Neural crest cell (in vitro differentiated cells): ENCODE measurements at places on chromosomes 7 and 10. TPM values are rescaled to one million over a fixed set of nuclear protein-coding genes. Genes with fewer than 3 reads are reported as not detected.

Gene TDRD1
- total RNA-seq: not detected in 2 replicates

Gene FAM24B
- not detected in 2 replicates for total RNA-seq

Gene PLEKHS1
- total RNA-seq: not detected in 2 replicates

Gene LIPJ
- not detected in 2 replicates for total RNA-seq

Gene MAP3K8
- total RNA-seq: 0.30 and 1.4 TPM in 2 replicates

Gene FAM171A1
- 64.2 and 70.4 TPM in 2 replicates for total RNA-seq

Gene IKZF1
- total RNA-seq: 5.9 and 8.5 TPM in 2 replicates

Gene MET
- 3.4 and 4.0 TPM in 2 replicates for total RNA-seq

Gene TMEM270
- not detected in 2 replicates for total RNA-seq

Gene COL1A2
- 98.8 and 110 TPM in 2 replicates for total RNA-seq

Gene GIMAP4
- not detected in 2 replicates for total RNA-seq

Gene CAMK1D
- total RNA-seq: 6.4 and 6.5 TPM in 2 replicates

DNA sequence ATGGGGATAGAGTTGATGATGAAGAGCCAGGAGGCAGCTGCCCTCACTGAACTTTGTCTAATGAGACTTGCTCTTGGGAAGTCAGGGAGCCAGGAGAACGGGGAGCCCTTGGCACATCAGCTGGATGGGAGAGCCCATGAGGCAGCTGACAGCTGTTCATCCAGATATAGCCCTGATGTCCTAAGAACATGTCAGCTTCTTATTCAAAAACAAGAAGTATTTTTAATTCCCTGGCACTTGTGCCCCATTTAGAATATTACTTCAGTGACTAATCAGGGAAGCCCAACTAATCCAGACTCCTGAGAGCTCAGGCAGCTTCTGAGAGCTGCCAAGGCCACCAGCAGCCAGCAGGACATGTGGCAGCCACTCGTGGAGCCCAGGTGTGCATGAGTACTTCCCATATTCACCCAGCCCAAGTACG lies 363.4 kb downstream of the GRID1 start:
- H3K36me3 ChIP-seq: no peaks in the 10 kb centered on the region
- no peak overlapping the region for H3K4me3 ChIP-seq
- H3K27ac ChIP-seq: no peak overlapping the region
- H3K4me1 ChIP-seq: no peaks in the 10 kb centered on the region
- DNase-seq: no peak

DNA sequence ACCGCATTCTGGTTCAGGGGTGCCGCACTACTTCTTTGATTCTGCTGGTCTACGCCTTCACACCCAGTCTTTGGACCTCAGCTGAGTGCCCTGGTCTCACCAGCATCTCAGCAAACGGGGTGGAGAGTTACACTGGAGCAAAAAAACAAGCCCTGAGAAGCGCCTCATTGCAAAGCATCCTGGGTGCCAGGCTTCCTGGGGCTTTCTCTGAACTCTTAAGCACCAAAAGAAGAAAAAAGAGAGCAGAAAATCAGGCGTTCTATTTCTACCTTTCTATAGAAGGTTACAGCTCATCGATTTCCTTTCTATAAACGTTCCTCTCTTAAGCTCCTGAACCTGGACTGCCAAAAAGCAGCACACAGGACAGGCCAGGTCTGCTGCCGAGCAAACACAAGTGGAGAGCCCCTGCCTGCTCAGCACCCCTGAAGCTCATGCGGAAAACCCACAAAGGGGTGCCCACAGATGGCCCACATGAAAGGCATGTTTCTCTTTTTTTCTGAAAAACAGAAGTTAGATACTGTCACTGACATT lies 217.9 kb downstream of the SFMBT2 start:
- peaks cover 16% of the 10 kb centered on the region for H3K36me3 ChIP-seq
- no peak overlapping the region for H3K4me3 ChIP-seq
- H3K27me3 ChIP-seq: no peaks in the 10 kb centered on the region
- no peak for DNase-seq

GRCh38 chr7:92076509-92076908 lies 57.8 kb downstream of the CYP51A1 start:
- DNase-seq: no peak
- H3K4me1 ChIP-seq: no peaks in the 10 kb centered on the region
- no peak overlapping the region for H3K27ac ChIP-seq
- H3K36me3 ChIP-seq: peaks cover 7% of the 10 kb centered on the region
- H3K4me3 ChIP-seq: no peak overlapping the region

GRCh38 chr10:51124852-51125251 lies 50.6 kb downstream of the PRKG1 start:
- H3K27me3 ChIP-seq: no peaks in the 10 kb centered on the region
- peaks cover 4% of the 10 kb centered on the region for H3K36me3 ChIP-seq
- DNase-seq: no peak
- no peak overlapping the region for H3K27ac ChIP-seq
- H3K4me3 ChIP-seq: no peak overlapping the region

- DNase-seq: no peak
- no peaks in the 10 kb centered on the region for H3K36me3 ChIP-seq
- H3K27me3 ChIP-seq: peaks cover 15% of the 10 kb centered on the region
- H3K4me1 ChIP-seq: peaks cover 31% of the 10 kb centered on the region
These were observed 42.1 kb upstream of the EMX2 start for GRCh38 chr10:117500456-117500855.

DNA sequence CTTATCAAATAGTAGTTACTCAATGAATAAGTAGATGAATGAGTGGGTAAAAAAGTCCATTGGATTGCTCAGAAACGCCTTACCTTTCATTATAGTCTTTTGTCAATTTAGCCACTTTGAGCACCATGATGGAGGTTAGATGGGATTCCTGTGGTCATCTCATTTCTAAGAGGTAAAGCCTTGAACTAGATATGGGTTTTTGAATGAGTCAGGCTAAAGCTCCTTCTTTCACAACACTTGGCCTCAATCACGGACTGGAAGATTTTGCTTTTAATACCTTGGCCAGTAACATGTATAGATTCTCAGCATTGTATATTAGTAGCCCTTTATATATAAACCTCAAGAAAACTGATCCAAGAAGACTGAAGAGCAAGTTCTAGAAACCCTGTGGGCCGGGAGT lies 99.7 kb upstream of the CCDC6 start:
- no peaks in the 10 kb centered on the region for H3K36me3 ChIP-seq
- no peak overlapping the region for H3K27ac ChIP-seq
- no peak overlapping the region for H3K4me3 ChIP-seq
- no peaks in the 10 kb centered on the region for H3K4me1 ChIP-seq

GRCh38 chr7:19215412-19215811 lies 70.2 kb upstream of the FERD3L start:
- H3K36me3 ChIP-seq: no peaks in the 10 kb centered on the region
- H3K27me3 ChIP-seq: no peaks in the 10 kb centered on the region
- H3K4me3 ChIP-seq: no peak overlapping the region
- DNase-seq: no peak
- H3K4me1 ChIP-seq: peaks cover 31% of the 10 kb centered on the region
- H3K27ac ChIP-seq: peak overlapping the region; percentile 0

DNA sequence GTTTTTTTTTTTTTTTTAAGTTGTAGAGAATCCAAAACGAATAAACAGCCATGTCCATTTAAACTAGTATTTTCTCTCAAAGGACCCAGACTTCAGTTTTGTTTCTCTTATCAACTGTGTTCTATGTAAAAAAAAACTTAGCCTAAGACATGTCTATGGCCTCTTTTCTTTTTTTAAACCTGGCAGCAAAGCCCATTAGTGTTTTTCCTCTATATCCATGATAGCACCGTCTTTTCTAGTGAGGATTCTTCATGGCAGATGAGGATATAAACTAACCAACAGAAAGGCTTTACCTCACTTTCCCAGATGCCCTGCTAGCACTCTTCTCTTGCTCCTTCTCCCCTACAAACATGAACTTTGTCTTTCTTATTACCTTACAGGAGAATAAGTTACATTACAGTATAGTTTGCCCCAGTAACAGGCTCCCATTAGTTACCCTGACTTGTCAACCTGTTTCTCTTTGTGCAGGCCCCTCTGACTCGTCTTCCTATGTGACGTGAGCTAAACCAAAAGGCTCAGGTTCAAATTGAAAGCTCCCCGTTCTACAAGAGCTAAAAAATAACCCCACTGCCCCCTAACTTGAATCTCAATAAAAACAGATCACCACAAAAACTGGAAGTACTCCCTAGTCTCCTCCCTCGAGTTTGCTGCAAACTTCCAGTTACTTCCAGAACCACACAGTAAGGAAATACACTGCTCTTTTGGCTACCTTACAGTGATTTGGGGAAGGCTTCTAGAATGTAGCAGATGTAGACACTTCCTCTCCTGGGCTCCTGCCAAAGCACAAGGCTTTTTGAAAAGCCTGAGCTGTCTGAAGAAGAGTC lies 20.1 kb downstream of the P4HA1 start:
- H3K4me1 ChIP-seq: peaks cover 8% of the 10 kb centered on the region
- peaks cover 2% of the 10 kb centered on the region for H3K36me3 ChIP-seq
- DNase-seq: no peak
- no peaks in the 10 kb centered on the region for H3K27me3 ChIP-seq
- H3K4me3 ChIP-seq: no peak overlapping the region

DNA sequence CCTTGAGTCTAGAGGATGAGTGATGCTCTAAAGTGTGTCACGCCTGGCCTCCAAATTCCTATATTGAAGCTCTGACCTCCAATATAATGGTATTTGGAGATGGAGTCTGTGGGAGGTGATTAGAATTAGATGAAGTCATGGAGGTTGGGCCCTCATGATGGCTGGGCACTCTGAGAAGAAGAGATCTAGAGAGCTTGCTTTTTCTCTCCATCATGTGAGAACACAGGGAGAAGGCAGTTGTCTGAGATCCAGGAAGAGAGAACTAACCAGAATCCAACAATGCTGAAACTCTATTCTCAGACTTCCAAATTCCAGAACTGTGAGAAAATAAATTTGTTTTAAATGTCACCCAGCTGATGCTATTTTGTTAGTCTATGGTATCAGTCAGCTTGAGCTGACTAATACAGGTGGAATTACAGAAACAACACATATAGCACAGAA lies 15.1 kb downstream of the RNF216 start:
- H3K4me3 ChIP-seq: no peak overlapping the region
- DNase-seq: no peak
- H3K4me1 ChIP-seq: peaks cover 18% of the 10 kb centered on the region
- no peaks in the 10 kb centered on the region for H3K36me3 ChIP-seq

DNA sequence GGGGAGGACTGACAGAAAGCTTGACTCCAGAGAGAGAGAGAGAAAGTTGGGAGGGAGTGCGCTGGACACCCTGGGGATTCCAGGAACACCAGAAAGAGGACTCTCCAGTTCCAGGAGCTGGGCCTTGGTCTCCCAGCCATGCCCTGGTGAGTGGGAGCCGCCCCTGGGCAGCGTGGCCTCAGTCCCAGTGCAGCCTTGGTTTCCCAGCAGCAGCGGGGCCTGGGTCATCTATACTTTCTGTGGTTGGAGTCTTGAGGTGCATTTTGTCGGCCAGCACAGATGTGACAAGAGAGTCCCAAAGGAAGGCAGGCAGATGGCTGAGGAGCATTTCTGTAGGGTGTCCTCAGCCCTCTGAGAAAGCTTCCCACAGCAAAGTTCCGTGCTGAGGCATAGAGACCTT lies 334.7 kb upstream of the ZNF32 start:
- H3K4me3 ChIP-seq: no peak overlapping the region
- peaks cover 2% of the 10 kb centered on the region for H3K27me3 ChIP-seq
- no peaks in the 10 kb centered on the region for H3K36me3 ChIP-seq
- H3K27ac ChIP-seq: no peak overlapping the region
- DNase-seq: no peak

DNA sequence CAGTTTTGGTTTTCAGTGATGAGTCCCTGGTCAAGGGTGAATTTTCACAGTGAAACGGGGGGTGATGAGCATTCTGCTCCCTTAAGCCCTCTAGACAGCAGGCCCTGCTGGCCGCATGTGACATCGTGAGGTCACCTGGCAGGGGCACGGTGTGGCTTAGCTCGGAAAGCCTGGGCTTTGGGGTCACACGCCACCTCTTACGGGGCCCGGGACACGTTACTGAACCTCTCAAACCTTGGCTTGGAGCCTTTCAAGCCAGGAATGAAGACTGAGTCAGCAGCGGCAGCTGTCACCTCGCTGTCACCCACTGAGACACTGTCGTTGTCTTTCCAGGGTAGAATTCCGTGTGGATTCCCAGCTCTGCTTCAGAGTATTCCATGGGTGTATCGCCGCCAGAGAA lies 4.1 kb downstream of the GET4 start:
- no peaks in the 10 kb centered on the region for H3K27me3 ChIP-seq
- no peak for DNase-seq
- peak overlapping the region; percentile 73 for H3K4me3 ChIP-seq
- H3K4me1 ChIP-seq: peaks cover 25% of the 10 kb centered on the region
- peaks cover 3% of the 10 kb centered on the region for H3K36me3 ChIP-seq

DNA sequence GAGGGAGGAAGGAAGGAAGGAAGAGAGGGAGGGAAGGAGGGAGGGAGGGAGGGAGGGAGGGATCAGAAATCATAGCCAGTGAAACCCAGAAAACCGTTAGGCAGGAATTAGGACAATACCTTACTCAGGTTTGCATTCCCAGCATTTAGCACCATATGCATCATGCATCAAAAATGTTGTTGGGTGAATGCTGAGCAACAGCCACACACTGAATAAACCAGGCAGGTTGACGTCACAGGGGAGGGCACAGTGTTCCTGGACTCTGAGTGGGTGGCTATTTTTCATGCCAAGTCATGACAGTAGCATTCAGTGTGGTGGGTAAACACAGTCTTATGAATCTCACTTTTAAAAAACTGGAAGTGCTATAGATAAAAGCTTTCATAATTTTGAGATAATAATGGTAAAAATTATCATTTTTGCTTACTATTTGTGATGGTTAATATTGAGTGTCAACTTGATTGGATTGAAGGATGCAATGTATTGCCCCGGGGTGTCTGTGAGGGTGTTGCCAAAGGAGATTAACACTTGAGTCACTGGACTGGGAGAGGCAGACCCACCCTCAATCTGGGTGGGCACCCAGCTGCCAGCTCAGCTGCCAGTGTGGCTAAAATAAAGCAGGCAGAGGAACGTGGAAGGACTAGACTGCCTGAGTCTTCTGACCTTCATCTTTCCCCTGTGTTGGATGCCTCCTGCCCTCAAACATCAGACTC lies 199.1 kb upstream of the PRKCQ start:
- H3K27ac ChIP-seq: no peak overlapping the region
- DNase-seq: no peak
- H3K27me3 ChIP-seq: peaks cover 15% of the 10 kb centered on the region
- peaks cover 13% of the 10 kb centered on the region for H3K4me1 ChIP-seq

- H3K36me3 ChIP-seq: no peaks in the 10 kb centered on the region
- no peak for DNase-seq
- no peaks in the 10 kb centered on the region for H3K4me1 ChIP-seq
- H3K27me3 ChIP-seq: no peaks in the 10 kb centered on the region
- peak overlapping the region; percentile 27 for H3K27ac ChIP-seq
- H3K4me3 ChIP-seq: no peak overlapping the region
These were observed 100.1 kb downstream of the CYTH3 start for GRCh38 chr7:6172224-6172909.

- no peak for DNase-seq
- H3K36me3 ChIP-seq: no peaks in the 10 kb centered on the region
- peak overlapping the region; percentile 39 for H3K4me3 ChIP-seq
- H3K4me1 ChIP-seq: peaks cover 17% of the 10 kb centered on the region
These were observed 52.7 kb downstream of the RBM17 start for GRCh38 chr10:6141296-6142151.
